ENCODE measurements at places on chromosomes 11 and 22.

DNA sequence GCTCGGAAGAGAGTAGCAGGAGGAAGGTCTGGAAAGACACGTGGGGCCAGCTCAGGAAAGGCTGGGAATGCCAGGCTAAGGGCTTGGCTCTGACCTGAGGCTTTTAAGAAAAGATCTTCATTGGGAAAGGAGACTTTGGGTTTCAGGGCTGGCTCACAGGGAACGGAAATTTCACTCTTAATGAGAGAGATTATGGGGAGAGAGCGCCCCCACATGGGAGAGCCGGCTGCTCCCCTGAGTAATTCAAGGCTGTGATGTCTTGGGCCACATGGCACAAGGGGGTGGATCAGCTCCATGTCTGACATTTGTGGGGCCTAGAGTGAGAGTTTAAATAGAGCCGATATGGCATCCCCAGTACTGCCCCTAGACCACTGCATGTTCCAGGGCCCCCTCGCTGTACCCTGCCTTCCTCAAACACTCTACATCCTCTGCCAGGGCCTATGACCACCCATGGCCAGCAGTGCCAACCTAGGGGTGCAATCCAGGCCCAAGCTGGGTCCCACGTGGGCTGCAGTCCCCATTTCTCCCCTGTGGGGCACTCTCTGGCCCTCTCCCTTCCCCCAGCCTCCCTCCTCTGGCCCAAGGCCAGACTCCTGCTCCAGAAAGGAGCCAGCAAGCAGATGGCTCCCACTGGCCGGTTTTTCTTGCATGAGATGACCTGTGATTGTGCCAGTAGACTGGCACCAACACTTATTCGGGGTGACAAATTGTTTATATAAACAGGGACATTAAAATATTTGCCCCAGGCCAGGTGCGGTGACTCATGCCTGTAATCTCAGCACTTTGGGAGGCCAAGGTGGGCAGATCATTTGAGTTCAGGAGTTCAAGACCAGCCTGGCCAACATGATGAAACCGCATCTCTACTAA is 75.2 kb downstream of the ISX start:
- DNase-seq = no peak

GRCh38 chr11:85182441-85183387 is 444.4 kb downstream of the DLG2 start:
- DNase-seq = no peak

DNA sequence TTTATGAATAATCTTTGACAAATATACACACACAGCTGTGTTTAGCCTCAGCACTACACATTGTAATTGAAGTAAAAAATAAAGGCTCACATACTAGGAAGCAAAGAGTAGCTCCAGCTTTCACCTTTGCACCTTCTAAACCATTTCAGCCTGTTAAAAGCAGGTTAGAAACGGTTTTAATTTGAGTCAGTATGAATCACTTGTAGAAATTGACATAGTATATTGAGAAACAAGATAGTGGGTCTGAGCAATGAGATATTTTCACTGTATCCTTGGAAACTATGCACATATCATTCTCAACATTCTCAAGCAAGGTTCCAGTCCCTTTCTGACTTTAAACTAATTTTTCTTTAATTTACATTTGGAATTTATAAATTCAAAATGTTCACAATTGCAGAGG is 380.3 kb downstream of the AASDHPPT start:
- DNase-seq = no peak

DNA sequence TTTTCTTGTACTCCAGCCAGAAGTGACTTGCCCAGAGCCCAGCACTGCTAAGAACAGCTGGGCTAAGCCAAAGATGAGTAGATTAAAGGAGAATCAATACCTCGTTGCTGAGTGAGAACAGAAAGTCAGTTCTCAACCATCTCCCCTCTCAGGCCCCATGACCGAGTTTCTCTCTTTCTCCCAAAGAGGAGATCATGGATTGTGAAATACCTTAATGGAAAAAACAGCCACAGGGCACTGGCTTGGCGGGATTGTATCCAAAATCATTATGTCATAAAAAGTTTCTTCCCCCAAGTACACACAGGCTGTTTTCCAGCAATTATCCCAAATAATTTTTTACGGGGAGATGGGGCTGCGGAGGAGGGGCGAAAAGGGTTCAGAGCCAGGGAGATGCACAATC is 111.8 kb upstream of the TMEM45B start:
- no peak for DNase-seq

DNA sequence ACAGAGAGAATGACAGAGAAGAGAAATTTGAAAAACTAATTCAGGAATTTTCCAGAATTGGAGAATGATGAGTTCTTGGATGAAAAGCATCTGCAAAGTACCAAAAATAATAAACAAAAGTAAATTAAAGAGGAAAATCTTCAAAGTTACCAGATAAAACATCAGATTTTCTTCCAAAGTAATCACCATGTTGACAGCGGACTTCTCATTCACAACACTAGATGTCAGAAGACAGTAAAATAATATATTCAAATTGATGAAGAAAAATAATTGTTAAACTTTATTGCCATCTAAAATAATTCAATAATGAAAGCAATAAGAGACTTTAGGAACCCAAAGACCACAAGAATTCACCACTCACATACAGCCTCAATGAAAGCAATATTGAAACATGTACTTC is 355.2 kb downstream of the DYNC2H1 start:
- no peak for DNase-seq

All from right lobe of liver (tissue), 6 donors.